ENCODE measurements at places on chromosomes 4 and X.

DNA sequence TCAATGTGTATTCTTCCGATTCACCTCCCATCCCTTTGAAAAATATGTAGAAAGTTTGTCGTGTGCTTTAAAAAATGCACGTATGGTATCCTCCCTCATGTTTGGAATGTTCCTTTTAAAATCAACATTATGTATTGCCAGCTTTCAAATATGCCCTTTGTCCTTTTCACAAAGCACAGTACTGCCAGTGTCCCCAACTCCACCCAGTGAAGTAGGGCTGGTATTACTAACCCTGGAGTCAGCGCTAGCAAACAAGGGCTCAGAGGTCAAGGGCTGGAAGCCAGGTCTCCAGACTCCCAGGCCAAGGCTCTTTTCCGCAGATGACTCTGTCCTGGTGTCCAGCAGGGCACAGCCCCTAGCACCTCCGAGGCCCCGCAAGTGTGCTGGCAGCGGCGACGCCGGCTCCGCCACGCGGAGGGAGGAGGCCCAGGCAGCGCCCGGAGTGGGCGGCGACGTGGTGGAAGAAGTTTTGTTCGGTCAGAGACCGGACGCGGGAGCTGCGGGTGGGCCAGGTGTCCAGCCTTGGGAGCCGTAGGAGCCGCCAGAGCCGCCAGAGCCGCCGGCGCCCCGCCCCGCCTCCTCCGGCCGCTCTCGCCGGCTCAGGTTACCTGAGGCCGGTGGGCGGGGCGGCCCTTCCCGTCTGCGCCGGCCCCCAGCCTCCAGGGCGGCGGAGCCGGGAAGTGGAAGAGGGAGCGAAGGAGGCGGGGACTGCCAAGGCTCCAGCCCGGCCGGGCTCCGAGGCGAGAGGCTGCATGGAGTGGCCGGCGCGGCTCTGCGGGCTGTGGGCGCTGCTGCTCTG, at the start of gene IL13RA1:
Gene IL13RA1 (plus strand): TSS at position 720 of the 799 bp plus-strand sequence. CDS start 33 bp downstream, at position 753.
- peak; percentile 65 for DNase-seq

GRCh38 chr4:77001907-77002306, 52.4 kb downstream of the SEPTIN11 start:
- no peak for DNase-seq

DNA sequence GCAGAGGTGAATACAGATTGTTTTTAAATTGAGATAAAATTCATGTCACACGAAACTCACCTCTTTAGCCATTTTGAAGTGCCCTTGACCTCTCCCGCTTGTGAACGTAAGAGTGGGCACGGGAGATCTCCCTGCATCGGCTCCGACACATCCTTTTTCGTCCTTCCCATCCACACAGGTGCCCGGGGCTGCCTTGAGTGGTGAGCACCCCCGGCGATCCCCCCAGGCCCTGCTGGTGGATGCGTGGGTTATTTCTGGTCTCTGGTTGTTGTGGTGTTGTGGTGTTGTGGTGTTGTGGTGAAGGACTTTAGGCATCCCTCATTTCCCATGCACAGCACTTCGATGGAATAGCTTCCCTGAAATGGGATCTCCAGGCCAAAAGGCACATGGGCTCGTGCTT, 46.1 kb downstream of the PSAPL1 start:
- no peak for DNase-seq

DNA sequence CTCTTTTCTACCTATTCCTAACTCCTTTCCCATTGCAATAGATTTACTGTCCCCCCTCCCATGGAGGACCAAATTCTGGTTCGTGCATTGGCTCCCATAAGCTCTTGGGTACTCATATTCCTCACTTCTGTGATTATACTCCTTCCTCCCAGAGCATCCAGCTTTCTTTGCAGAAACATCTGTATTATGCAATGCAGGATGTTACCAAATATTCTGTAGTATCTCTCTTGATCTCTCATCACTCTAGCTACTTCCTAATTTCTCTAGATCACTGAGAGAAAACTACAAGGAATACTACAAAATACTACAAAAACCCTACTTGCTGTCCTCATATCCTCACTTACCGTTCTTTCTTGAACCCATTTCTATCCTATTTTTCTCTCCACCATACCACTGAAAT, 395.9 kb upstream of the HS3ST1 start:
- DNase-seq = no peak

GRCh38 chr4:147778942-147779341, 47.1 kb downstream of the ARHGAP10 start:
- DNase-seq = no peak
